NCI-H2107 (cell line): ENCODE measurements at places on chromosomes 5 and 9.

DNA sequence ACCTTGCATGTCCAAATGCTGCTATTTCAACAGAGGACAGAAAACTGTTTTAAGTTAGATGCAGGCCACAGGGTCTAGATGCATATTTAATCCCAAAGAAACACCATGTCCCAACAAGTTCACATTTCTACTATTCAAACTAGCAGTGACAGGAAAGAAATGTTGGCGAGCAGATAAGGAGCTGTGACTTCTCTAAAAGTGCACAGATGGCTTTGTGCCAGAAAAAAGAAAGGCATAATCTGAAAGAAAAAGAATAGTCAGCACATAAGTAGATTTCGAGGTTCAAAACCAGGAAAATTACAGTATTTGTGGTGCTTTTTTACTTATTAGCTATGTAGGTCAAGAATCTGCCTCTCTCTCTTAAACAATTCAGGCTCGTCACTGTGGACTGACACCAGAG is 178.3 kb downstream of the DNAH5 start:
- no peak for DNase-seq

GRCh38 chr9:127543973-127544533 is 68.0 kb upstream of the STXBP1 start:
- no peak for DNase-seq

DNA sequence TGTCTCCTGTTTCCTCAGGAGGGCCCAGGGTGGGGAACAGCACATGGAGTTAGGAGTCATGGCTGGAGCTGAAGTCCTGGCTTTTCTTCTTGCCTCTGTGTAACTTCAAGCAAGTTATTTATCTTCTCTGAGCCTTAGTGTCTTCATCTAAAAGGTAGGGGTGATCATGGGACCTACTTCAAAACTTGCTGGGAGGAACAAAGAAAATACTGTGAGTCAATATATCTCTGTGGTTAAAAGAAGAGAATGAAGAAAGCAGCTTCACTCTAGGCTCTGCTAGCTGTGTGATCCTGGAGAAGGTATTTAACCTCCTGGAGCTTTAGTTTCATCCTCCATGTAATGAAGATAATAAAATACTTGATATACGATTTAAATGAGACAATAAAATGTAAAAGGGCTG is 26.5 kb downstream of the AFAP1L1 start:
- no peak for DNase-seq

- DNase-seq, result no peak
These were observed 54.7 kb downstream of the NXNL2 start for GRCh38 chr9:88589656-88590055.

DNA sequence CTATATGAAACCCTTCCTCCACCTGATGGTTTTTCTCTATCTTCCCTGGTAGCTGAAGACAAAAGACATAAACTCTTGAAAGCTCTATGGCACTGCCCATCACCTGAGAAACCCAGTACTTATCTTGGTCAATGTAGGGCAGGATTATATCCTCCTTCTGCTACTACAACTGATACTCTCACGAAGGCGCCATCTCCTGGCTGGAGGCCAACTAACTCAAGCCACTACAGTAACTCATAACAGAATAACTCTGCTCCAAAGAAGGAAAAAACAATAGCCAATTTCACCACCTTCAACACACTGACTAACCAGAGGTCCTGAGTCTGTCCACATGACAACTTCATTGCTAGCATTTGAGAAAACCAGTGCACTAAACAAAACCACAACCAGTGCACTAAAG is 409.2 kb downstream of the CETN3 start:
- no peak for DNase-seq
